Hematopoietic multipotent progenitor cell treated with erythropoietin and hydrocortisone succinate and interleukin-3 and kit ligand, for 17 days (in vitro differentiated cells): ENCODE measurements at places on chromosomes 11 and 22.

- DNase-seq, result no peak
Observed at GRCh38 chr11:126886636-126887035, 113.9 kb downstream of the KIRREL3 start.

- DNase-seq, result no peak
Observed at GRCh38 chr11:119000906-119001305, 3.0 kb downstream of the CENATAC start.

GRCh38 chr11:122995526-122995925 lies 13.9 kb upstream of the BSX start:
- DNase-seq, result no peak

- no peak for DNase-seq
Observed at GRCh38 chr11:59261150-59261549, 48.4 kb upstream of the MPEG1 start.

- DNase-seq, result no peak
Observed at GRCh38 chr11:17684550-17684949, 34.8 kb upstream of the MYOD1 start.

DNA sequence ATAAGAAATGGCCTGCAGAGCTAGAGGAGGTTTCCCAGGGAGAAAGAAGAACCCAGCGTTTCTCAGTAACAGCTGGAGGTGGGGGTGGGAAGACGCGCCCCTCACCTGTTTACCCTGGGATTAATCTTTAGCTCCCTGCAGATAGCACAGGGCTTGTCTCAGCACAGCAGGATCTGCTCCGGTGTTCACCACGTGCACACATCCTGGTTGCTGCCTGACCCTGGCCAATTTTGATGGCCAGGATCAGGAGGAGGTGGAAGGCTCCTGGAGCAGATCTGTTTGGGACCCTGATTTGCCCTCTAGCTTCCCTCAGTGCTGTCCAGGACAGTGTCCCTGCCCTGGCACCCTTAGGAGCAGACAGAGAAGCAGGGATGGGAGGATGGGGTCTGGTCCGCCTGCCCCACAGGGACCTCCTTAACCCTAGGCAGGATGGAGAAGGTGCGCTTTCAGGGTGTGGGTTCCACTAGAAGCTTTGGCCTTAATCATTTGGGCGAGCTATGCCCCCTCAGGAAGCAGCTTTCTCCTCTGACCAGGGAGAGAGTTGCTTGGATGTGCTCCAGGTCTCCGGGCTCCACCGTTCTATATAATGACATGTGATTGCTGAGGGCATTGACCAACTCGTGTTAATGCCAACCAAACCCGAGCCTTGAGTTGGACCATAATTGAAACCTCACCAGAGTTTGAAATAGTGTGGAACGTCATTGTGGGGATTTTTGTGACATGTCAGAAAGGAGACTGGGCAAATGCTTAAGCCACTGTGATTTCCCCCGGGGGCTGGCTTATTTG lies 19.3 kb downstream of the UPB1 start:
- DNase-seq, result no peak
